Occipital lobe (tissue), 3 donors: ENCODE measurements at places on chromosomes 6 and 20.

DNA sequence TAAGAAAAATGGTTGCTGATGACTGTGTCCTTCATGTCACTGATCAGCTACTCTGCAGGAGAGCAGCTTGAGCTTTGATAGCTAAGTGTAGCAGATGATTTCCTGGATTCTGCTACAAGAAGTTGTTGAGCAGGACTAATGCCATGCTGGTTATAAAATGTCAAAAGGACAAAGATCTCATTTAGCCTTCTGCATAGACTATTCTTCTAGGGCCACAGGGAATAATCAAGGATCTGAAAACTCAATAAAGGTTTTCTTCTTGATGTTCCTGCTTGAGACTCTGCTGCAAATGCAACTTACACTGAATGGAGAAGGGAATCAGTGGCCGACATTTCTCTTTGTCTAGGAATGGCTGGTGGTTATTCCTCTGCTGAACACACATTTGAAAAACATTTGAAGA lies 360.3 kb upstream of the PTCHD4 start:
- DNase-seq = no peak

DNA sequence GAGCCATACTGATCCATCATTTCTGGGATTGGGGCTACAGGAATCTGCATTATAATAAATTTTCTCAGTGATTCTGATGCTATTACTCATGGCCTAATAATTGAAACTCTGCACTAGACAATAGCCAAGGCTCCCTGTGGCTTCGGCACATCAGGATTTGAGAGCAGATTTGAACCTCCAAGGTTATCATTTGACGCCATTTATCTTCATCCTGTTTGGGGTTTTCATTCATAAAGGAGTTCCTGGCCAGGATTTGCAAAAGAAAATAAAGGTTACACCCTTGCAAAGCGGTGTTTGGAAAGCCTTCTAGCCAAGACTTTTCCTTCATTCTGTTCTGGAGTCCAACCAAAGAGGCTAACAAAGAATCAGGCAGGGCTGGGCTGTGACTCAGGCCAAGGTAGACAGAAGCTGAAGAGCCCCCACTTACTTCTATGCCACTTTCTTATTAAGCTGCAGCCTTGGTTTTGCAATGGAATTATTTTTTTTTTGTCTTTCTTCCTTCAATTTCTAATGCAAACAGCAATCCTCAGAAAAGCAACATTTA lies 330.1 kb downstream of the DHX35 start:
- no peak for DNase-seq

- DNase-seq = no peak
Observed at GRCh38 chr20:64077541-64077875, 1.8 kb downstream of the RGS19 start.

- no peak for DNase-seq
Observed at GRCh38 chr6:12034349-12034748, 22.2 kb downstream of the HIVEP1 start.

DNA sequence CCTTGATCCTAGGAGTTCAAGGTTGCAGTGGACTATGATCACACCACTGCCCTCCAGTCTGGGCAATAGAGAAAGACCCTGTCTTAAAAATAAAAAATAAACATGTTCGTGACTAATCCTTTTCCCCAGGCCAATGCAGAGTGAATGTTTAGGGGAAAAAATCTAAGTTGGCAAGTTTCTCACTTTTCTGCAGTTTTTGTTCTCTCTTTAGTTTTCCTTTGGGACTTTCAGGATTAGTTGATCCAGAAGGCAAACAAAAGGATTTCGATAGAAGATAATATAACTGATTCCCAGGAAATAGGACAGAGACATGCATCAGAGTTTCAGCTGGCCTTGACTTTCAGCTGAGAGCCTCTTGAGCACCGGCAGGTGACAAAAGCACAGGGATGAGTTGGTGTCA lies 53.3 kb downstream of the SOD2 start:
- DNase-seq = no peak

DNA sequence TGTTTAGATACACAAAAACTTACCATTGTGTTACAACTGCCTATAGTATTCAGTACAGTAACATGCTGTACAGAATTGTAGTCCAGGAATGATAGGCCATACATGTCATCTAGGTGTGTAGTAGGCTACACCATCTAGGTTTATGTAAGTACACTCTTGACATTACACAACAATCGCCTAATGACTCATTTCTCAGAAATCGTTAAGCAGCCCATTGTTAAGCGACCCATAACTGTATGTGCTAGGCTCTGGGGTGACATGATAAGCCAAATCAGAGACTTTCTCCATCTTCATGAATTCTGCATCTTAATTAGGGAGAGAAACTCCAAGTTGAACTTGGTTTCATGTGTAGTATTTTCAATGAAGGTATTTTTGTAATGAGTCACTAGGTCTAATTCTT lies 17.2 kb downstream of the STK35 start:
- DNase-seq = no peak

- no peak for DNase-seq
Observed at GRCh38 chr6:80550748-80551147, 444.3 kb downstream of the BCKDHB start.

DNA sequence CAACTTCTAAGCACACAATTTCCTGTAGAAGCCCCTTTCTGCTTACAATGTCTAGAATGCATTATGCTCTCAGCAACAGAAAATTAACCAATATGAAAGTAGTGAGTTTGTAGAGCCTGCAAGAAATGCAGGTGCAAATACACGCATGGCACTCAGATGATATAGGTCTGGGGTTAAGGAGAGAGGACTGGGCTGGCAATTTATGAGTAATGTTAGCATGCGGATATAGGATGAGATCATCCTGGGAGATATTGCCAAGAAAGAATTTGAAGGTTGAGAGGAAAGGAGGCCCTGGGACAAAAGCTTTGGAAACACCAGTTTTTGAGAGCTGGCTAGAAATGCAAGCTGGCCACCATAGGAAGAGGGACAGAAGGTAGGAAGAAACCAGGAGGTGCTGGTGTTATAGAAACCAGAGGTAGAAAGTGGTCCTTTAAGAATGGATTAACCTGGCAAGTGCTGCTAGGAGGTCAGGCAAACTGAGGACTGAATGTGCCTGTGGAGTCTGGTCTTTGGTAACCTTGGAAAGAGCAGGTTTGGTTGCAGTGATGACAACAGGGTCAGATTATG lies 183.2 kb upstream of the MYLIP start:
- no peak for DNase-seq

DNA sequence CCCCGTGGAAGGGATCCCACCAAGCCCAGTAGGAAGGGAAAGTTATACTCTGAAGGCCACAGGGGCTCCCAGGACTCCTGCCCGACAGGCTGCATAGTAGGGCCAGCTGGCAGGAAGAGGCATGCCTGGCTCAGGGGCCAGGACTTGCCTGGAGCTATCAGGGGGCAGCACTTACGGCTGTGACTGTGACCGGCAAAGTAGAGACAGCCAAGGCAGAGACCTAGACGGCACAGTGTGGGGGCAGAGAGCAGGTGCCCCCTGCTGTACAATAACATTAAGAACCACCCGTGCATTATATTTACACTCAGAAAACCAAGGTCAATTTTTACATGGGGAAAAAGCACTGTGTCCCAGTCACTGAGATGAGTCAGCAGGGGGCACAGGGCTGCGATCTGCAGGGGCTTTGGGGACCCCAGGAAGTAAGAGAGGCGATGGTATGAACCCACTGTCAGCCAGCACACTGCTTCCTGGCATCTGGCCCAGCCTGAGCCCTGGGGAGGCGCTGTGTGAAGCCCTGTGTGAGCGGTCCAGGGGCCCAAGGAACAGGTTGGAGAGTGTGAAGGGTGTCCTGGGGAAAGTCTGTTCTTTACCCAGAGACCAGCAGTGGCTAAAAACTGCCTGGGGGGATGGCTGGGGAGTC lies 9.9 kb downstream of the CCDC167 start:
- DNase-seq = no peak

DNA sequence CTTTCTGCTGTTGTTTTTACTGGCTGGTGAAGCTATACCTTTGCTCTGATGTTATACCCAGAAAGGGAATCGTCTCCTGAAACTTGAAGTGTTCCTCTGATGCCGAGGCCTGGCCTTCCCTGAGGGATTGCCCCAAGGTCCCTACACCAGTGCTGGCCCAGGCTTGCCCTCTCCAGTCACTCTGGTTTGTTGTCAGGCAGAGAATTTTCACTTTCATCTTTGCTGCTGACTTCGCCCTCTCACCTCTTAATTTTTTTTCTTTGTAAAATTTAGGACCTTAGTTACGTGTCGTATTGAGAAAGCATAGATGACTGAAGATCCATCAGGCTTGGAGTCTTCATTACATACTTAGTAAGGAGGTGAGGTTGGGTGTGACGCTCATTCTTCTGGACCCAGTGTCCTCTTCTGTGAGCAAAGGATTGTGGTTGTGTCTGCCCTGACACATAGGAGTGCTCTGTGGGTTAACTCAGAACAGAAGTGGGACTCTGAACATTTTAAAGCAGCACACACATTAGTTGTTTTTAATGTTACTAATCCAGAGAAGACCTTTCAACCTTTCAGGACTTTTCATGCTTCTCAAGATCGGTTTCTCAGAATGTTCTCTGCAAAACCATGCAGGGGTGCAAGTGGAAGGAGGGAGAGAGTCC lies 45.4 kb downstream of the TULP4 start:
- no peak for DNase-seq

DNA sequence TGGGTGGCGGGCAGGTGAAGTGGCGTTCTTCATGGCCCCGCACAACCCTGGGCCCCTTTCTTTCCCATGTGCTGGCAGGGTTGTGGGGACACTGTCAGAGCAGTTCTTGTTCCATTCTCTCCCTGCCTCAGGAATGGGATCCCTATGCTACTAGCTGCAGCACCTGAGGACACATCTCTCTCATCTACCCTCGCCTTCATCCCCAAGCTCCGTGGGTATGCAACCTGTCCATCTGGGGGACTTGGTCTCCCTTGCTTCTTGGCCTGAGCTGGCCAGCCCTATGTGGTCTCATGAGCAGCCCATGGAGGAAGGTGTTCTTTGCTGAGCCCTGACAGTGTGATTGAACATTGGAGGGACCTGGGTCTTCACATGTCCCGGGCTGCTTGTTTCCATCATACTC lies 24.2 kb downstream of the CST9L start:
- no peak for DNase-seq

DNA sequence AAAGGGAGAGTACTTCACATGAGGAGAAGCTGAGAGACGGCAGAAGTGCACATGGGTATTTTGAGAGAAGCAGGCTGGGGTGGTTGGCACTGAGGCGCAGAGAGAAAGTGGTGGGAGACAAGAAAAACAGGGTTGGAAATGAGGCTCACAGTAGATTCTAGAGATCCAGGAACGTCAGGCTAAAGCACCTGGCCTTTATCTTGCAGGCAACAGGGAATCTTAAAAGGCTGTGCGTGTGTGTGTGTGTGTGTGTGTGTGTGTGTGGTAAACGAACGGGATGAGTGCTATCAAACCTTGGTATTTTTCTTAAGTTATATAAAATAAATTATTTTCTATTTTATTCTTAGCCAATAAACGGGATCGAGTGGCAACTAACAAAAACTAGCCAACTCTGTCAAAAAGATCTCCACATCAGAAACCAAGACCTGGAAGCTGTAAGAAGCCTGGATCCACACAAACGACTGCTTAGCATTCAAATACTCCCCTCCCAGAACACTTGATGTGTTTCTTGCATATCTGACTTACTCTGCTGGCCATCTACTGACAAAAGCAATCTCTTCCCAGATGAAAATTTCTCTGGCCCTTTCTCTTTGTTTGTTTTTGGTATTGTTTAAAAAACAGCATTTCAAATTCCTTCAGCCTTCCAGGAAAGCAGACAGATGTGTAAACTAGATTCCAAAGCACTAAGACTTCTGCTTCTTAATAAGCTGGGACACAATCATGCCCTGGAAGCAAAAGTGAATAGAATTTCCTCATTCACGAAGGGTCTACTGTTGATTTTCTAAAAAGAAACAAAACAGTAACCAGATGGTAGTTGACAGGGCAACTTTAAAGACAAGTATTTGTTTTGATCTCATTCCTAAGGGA lies 44.8 kb upstream of the FABP7 start:
- no peak for DNase-seq

DNA sequence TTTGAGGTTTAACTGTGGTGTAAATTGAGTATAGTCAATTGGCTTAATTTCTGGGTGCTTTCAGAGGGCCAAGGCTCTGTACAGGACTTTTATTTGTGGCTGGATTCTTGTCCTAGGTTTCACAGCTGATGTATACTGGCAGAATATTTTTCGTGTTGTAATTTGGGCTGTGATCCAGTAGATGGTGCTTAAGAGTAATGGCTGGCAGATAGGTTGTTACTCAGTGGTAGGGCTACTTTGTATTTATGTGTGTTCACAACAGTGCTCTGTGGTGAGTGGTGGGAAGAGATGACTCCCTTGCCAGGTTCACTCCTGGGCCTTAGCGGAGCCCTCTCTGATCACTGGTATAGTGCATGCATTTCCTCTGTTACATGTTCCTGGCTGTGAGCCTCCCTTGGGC lies 34.5 kb upstream of the FERMT1 start:
- DNase-seq = no peak

DNA sequence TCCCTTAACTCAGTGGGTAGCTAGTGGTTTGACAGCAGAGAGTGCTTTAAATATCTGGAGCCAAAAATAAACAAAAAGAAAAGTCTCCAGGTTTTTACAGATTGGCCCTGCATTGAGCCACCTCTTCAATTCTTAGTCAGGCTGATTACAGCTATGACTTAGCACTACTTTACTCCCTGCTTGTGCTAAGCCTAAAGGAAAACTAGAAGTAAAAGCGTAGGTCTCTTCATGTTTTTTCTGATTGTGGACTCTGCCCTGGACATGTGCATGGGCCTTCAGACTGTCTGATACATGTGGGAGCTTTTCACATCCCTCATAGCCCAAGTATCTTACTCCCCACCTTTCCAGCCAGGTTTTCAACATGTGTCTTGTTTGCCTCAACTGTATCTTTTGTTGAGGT lies 33.3 kb downstream of the KPNA5 start:
- no peak for DNase-seq

- no peak for DNase-seq
Observed at GRCh38 chr6:136424901-136425300, 125.3 kb downstream of the MAP7 start.

DNA sequence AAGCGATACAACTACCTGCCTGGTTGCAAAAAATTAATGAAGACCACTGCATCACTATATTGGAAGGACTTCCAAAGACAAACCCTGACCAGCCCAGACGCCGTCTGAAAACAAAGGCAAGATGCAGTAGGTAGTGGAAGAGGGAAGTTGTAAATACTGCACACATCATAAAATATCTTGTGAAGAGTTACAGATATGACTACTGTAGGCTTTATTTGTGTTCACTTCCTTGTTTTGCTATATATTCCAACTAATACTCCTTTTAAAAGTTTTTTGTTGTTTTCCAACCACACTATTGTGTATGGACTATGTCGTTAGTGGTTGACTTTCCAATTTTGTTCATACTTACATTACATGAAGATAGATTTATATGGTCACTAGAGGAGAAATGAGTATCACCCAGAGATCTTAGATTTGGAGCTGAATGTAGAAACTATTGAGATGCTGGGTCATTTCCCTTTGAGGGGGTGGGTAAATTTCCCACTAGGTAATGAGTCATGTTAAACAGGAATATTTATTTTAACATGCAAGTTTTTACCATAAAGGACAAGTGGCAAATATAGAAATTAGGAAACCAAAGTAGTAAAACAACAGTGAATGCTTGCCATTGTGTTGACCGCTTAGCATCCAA lies 16.6 kb upstream of the TXLNB start:
- DNase-seq = no peak

GRCh38 chr6:3306848-3307247 lies 48.1 kb downstream of the PSMG4 start:
- no peak for DNase-seq
